Stimulated activated CD8-positive, alpha-beta memory T cell treated with anti-CD3 and anti-CD28 coated beads, Interleukin-7, amount 100 ng/mL, for 1 hour (primary cell): ENCODE measurements at places on chromosomes 6 and 20.

DNA sequence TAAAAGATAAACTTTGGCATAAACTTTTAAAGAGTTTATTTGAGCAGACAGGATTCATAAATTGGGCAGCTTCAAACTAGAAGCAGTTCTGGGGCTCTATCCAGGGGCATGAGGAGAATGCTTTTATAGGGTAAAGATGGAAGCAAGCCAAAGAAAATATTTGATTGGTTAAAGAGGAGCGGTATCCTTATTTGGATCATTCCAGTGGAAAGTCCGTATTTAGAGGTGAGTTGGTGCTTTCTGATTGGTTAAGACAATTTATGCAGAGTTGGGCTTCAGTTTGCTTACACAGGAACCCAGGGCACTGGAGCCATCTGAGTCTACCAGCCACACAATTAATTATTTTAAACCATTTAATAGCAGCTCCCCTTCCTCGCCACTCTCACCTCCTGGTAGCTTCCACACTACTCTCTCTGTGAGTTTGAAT lies 37.9 kb upstream of the RNF217 start:
- no peak for DNase-seq

DNA sequence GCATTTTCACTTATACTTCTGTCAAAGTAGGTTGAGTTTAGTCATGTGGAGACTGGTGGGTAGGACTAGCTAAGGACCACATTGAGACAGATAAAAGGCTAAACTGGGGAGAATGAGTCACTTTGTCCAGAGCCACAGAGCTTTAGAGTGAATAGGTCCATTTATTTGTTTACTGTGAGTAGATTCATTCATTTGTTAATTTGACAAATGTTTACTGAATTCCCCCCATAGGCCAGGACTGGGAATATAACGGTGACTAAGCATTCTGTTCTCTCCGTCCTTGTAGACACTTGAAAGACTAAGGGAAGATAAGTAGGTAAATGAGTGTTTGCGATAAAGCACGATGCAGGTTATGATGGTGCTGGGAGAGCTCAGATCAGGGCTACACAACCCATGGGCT lies 699.7 kb upstream of the ID4 start:
- DNase-seq, result no peak

GRCh38 chr20:25148181-25148981 lies 47.1 kb upstream of the ENTPD6 start:
- DNase-seq, result peak; percentile 25

GRCh38 chr6:119162134-119162775 lies 83.8 kb upstream of the FAM184A start:
- DNase-seq, result no peak

DNA sequence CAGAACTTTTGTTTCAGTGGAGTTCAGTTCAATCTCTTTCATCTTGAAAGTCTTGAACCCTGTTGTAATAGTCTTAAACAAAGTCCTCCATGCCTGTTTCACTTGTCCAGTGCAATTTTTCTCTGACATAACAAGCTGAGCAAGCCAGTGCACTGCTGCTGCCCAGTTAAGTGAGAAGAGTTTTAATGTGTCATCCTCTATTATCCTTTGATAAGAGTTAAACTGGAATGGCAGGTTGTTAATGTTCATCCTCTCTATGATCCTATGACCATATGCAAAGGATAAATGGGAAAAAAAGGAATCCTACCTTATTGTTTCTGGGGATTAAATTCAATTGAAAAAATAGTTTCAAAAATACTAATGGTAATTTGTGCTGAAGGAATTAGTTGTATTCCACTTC lies 197.5 kb downstream of the FRK start:
- no peak for DNase-seq

GRCh38 chr20:891706-892080 lies 24.4 kb downstream of the ANGPT4 start:
- no peak for DNase-seq

DNA sequence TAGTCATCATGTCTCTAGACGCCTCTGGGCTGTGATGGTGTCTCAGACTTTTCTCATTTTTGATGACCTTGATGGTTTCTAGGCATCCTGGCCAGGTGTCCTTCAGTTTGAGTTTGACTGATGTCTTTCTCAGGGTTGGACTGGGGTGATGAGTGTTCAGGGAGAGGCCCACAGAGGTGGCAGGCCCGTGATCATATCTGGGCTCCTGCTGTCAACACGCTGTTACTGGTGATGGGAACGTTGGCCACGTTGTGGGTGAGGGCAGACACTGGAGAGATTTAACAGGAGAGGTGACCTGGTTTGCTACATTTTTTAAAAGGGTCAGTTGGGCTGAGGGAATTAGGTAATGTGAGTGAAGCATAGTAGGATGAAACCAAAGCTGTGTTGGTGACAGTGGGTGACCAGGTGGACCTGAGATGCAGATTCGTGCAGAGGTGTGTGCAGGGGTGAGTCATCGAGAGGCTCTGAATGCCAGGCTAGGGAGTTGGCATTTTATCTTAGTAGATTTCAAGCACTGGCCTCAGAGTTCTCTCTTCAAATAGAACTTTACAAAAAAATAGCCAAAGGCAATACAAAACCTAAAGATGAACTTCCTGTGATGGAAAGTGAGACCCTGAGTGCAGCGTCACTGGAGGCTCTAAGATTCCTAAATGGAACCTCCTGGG lies 174.1 kb downstream of the CDH26 start:
- DNase-seq, result no peak

DNA sequence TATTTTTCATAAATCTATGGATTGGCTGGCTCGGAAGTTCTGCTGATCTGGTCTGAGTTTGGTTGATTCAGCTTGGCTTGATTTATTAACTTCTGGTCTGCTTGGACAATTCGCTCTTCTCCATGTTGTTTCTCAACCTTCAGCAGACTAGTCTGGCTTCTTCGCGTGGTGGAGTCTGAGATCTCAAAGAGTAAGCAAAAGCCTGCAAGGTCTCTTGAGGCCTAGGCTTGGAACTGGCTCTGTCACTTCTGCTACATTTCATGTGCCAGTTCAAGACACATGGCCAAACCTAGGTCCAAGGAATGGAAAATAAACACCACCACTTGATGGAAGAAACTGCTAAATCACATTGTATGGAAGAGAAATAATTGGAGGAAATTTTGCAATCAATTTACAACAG lies 115.1 kb upstream of the JAG1 start:
- DNase-seq, result no peak

DNA sequence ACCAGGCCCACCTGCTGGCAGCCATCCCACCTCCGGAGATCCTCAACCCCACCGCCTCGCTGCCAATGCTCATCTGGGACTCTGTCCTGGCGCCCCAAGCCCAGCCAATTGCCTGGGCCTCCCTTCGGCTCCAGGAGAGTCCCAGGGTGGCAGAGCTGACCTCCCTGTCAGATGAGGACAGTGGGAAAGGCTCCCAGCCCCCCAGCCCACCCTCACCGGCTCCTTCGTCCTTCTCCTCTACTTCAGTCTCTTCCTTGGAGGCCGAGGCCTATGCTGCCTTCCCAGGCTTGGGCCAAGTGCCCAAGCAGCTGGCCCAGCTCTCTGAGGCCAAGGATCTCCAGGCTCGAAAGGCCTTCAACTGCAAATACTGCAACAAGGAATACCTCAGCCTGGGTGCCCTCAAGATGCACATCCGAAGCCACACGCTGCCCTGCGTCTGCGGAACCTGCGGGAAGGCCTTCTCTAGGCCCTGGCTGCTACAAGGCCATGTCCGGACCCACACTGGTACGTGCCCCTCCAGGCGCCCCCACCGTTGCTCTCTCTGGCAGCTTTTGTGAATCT lies 1.1 kb downstream of the SNAI1 start:
- DNase-seq, result no peak

DNA sequence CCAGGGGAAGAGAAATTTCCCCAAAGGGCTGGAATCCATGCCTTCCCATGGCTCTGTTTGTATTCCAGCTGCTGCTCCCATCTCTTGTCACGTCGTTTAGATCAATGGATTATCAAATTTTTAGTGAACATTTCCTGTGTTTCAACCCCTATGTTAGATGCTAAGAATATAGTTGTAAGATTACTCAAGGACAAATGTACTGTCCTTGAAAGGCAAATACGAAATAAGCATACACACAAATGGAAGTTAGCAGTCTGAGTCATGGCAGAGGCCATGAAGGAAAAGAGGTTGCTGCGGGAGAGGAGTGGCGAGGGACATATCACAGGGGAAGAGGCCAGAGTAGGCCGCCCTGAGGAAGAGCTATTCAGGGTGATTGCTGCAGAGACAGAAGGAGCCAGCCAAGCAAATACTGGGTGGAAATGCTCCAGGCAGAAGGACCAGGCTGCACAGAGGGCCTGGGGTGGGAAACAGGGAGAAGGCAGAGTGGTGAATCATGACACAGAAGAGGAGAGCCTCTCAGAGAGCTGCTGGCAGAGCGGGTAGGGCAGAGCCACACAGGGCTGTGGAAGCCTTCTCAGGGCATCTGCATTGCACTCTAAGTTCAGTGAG lies 219.2 kb upstream of the LRFN2 start:
- DNase-seq, result no peak

- DNase-seq, result no peak
Measured at GRCh38 chr6:148435386-148435785, 92.7 kb downstream of the SASH1 start.

DNA sequence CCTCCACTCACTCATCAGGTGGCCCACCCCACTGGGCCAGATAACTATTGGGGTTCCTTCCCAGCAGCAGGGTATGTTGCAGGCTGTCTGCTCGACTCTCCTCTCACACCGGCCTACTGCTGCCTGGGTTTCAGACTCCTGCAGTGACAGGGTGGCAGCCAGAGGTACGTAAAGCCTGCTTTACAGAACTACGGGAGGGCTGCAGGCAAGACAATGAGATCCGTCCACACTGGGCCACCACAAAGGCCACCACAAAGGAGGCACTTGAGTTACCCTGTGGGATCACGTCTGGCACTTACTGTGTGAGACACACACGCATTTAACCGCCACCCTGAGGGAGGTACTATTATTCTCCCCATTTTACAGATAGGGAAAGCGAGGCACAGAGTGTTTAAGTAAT lies 78.5 kb downstream of the NFATC2 start:
- no peak for DNase-seq

DNA sequence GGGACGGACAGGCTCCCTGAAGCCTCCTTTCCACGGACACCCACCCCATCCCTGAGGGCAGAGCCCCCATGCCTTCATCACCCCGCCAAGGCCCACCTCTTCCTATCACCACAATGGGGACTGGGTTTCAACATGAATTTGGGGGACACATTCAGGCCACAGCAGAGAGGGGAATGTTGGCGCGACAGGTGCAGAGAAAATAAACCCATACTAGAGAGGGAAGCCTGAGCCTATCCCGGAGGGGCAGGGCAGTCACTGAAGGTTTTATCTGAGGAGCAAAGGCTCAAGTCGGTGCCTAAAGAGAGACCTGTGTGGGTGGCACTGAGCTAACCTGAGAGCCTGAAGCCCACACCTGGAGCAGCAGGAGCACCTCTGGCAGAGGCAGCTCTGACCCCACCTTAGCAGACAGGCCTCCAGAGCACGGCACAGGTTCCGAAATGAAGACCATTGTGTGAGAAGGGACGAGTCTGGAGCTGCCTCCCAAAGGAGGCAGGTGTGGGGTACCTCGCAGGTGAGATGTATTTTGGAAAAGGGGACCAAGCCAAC lies 180.6 kb upstream of the PDE10A start:
- no peak for DNase-seq
